ENCODE measurements at places on chromosomes 13 and 19.

GRCh38 chr19:37867831-37868230 lies 38.6 kb downstream of the WDR87 start:
- DNase-seq = no peak

DNA sequence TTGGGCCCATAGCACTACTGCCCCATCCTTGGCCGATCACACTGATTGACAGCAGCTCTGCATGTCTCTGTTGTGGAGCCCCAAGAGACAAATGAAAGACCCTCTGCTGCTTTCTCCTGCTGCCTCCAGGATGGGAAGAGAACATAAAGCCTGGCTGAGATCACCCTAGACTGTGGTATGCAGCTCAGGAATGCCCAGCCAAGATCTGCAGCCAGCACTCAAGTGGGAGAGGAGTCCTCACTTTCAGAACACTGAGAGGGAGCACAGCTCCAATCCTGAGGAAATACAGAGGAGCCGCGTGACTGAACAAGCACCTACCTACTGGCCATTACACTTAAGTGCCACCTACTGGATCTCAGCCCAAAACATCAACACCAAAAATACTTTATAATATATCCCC lies 203.0 kb downstream of the POSTN start:
- DNase-seq = no peak

GRCh38 chr19:33558151-33558550 lies 36.6 kb upstream of the PEPD start:
- no peak for DNase-seq

DNA sequence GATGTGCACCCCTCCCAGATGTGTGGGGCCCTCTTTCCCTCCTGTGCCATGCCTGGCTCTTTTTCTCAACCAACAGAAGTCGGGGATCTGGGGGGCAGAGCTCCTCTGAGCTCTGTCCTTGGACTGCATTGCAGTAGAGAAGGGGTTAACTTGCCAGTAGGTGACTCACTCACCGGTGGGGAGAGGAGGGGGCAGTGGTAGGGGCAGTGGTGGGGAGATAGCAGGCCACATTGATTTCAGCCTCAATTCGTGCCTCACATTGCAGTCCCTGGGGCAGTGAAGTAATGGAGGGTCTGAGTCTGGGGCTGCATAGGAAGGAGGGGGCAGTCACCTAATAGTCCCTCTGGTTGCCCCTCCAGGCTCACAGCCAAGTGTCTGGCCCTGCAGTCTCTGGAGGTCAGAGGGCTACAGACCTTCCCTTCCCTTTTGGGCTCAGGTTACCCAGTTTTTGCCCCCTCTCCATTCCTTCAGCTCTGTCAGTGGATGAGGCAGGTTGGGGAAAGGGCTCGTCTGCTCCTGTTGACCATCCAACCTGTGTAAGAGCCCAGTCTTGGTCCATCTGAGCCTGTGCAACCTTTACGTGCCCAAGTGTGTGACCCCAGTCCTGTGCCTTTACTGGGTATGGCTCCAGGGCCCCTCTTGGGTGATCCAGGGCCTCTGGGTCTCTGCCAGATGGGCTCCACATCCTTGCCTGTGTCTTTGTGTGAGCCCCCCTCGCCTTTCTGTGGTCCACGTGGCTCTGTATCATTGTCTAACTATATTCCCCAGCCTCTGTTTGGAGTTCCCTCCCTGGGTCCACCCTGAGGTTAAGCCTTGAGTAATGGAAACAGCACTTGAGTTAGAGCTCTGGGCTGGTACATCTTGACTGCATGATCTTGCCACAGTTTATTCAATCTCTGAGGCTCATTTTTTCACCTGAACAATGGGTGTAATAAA lies 13.0 kb downstream of the CIC start:
- no peak for DNase-seq

GRCh38 chr13:73142071-73142470 lies 83.3 kb downstream of the KLF5 start:
- DNase-seq = no peak

DNA sequence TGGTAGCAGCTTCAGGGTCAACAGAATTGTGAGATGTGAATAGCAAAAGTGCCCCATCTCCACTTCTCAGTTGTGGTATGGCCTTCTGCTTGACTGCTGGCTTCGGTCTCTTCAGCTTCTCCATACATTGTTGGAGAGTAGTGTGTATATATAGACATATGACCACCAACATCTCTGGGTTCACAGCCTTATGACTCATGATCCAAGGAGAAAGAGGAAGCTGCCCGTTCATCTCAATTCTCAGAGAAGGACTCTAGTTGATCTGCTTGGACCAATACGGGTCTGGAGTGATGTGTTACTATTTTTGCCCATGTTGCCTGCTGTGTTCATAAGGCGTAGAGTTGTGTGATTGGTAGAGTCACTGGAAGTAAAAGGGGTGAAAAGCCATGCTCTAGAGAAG lies 3.6 kb upstream of the COMMD6 start:
- no peak for DNase-seq

- DNase-seq = no peak
Measured at GRCh38 chr19:3783660-3784584, 2.3 kb downstream of the MATK start.

DNA sequence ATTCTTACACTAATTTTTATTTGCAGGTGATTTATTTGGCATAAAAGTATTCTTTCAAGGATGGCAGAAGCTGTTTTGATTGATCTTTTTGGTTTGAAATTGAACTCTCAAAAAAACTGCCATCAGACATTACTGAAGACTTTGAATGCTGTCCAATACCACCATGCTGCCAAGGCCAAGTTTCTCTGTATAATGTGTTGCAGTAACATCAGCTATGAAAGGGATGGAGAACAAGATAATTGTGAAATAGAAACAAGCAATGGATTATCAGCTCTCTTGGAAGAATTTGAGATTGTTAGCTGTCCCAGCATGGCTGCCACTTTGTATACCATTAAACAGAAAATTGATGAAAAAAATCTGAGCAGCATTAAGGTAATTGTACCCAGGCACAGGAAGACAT lies 1.2 kb downstream of the LACC1 start:
- no peak for DNase-seq

- DNase-seq = no peak
Measured at GRCh38 chr19:7718668-7719067, 13.2 kb downstream of the CLEC4G start.

DNA sequence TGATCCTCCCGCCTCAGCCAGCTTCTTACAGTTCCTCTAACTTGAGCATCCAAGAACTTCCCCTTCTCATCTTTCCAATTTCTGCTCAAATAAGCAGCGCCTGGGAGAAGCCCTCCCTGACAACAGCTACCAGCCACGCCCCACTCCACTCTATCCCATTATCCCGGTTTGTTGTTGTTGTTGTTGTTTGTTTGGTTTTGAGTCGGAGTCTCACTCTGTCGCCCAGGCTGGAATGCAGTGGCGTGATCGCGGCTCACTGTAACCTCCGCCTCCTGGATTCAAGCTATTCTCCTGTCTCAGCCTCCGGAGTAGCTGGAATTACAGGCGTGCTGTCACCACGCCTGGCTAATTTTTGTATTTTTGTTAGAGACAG lies 822 bp upstream of the PTPRS start:
- DNase-seq = no peak

DNA sequence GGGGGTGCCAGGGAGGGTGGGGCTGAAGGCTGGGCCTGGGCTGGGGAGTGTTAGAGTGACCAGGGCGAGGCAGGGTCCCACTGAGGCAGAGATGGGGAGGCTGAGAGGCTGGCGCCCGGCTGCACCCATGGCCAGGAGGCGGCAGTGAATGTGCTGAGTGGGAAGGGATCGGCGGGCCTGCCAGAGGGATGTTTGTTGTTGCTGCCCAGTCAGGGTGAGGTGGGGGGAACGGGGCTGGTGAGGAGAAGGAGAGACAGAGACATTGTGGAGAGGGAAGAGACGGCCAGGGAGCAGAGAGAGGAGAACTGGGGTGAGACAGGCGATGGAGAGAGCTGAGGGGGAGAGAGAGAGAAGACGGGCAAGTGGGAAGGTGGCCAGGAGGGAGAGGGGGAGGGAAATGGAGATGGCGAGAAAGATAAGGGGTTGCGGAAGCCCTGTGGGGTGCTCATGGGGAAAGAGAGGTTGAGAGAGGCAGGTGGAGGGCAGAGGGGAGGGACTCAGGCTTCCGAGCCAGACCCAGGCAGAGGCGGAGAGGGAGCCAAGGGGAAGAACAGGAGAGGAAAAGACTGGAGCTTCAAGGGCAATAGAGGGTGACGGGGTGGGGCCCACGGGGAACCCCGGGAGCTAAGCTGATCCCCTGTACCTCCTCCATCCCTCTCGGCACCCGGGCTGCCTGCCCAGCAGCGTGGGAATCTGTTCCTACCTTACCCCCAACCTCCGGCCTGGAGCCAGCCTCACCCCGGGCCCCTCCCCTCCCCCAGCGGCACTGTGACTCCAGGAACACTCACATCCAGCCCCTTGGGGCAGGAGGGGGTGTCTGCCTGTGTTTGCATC lies 690 bp upstream of the B3GNT8 start:
- DNase-seq = no peak

DNA sequence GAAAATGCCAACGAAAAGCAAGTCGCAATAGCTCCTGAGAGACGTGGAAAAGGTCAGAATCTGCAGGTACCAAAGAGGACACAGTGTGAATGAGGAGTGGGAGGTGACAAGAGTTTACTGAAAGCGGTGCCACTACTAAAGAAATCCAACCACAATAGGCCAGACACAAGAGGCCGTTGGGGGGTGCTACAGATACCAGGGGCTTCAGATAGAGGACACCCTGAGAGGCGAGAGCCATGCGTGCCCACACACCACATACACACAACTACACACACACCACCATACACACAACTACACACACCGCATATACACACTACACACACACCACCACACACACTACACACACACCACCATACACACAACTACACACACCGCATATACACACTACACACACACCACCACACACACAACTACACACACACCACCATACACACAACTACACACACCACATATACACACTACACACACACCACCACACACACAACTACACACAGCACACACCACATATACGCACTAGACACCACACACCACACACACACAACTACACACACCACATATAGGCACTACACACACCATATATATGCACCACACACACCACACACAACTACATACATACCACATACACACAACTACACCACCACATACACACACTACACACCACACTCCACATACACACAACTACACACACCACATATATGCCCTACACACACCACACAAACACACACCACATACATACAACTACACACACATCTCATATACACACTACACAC lies 28.5 kb downstream of the CRYL1 start:
- DNase-seq = no peak

DNA sequence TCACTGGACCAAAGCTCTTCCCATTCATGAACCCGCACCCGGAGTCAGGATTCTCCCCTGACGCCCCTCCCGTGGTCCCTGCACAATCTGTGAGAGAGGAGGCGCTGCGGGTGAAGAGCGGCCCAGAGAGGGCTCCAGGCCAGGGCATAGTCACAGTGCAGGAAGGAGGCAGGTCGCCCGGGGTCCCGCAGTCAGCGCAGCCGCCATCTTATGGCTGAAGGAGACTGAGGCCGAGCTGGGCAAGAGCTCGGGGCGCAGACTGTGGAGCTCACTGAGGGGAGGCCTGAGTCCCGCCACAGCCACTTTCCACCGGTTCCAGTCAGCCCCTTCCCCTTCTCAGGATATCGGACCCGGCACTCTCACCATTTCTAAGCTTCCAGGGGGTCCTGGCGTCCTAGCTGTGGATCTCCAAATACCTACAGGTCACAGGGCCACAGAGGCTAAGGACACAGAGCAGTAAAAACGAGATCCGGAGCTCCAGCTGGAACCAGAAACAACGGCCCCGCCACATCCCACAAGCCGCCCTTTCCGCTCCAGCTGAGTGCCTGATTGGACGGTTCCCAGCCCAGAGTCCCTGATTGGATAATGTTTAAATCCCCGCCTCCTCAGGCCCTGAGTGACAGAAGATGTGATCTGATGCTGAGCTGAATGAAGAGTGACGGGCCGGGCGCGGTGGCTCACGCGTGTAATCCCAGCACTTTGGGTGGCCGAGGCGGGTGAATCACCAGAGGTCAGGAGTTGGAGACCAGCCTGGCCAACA lies at the start of gene ZNF99:
Gene ZNF99, minus strand, starts transcription at position 501 of the 760 bp plus-strand sequence. Its CDS starts 135 bp downstream, at position 366.
- peak; percentile 8 for DNase-seq

GRCh38 chr13:25981060-25981459 lies 70.8 kb downstream of the SHISA2 start:
- DNase-seq = no peak

DNA sequence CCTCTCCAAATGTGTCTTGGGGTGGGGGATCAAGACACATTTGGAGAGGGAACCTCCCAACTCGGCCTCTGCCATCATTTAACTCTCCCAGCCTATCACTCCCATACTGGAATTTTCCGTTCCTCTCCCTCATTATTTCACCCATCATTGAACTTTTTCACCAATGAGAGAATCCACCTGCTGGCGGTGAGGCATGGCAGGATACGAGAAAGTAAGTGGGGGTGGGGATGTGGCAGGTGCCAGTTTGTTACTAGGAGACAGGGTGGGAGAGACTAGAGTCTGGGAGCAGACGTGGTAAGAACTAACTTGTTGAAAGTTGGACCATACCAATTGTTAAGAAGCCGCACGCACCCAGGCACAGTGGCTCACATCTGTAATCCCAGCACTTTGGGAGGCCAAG lies 6.9 kb downstream of the GIPR start:
- DNase-seq = no peak

DNA sequence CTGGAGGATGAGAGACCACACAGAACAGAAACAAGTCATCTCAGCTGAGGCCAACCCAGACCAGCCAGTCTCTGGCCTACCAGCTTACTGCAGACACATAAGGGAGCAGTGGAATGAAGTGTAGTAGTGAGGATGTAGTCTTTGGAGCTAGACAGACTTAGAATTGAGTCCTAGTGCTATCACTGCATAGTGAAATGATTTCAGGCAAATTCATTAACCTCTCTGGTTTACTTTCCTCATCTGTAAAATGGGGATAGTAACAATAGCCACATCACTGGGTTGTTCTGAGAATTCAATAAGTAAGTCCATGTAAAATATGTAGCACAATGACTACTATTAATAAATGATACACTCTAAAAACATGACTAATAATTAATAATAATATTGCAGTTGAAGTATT lies 383.8 kb downstream of the DLEU7 start:
- no peak for DNase-seq

- DNase-seq = no peak
Measured at GRCh38 chr19:38559428-38560401, 58.0 kb downstream of the MAP4K1 start.

DNA sequence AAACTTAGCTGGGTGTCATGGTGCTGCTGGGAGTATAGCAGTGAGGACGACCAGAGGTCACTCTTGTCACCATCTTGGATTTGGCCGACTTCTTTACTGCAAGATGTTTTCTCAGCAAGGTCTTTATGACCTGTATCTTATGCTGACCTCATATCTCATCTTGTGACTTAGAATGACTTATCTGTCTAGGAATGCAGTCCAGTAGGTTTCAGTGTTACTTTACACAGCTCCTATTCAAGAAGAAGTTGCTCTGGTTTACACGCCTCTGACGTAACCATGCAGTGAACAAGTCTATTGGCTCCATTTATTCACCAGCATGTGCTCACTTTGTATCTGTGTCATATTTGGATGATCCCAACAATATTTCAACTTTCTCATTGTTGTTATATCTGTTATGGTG lies 26.7 kb downstream of the ZNF850 start:
- no peak for DNase-seq

DNA sequence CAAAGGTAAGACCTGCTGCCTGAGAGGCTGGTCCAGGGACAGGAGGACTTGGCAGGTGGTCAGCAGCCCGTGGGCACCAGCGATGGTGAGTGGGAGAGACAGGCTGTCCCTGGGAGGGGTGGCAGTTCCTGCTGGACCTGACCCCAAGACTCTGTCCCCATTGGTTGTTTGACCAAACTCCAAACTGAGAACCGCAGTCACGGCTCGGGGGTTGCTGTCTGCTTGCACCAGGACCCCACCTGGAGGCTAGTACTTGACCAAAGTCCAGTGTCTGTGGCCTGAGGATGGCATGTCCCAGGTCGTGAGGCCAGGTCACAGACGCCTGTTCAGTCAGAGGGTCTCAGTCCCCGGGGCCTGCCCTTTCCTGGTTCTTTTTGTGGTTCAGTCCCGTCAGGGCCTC lies 9.9 kb upstream of the ZNF14 start:
- no peak for DNase-seq

Measured in urinary bladder (tissue), 4 donors.